ENCODE measurements at places on chromosomes 12 and 14. TPM values are rescaled to one million over a fixed set of nuclear protein-coding genes. Genes with fewer than 3 reads are reported as not detected.

DNA sequence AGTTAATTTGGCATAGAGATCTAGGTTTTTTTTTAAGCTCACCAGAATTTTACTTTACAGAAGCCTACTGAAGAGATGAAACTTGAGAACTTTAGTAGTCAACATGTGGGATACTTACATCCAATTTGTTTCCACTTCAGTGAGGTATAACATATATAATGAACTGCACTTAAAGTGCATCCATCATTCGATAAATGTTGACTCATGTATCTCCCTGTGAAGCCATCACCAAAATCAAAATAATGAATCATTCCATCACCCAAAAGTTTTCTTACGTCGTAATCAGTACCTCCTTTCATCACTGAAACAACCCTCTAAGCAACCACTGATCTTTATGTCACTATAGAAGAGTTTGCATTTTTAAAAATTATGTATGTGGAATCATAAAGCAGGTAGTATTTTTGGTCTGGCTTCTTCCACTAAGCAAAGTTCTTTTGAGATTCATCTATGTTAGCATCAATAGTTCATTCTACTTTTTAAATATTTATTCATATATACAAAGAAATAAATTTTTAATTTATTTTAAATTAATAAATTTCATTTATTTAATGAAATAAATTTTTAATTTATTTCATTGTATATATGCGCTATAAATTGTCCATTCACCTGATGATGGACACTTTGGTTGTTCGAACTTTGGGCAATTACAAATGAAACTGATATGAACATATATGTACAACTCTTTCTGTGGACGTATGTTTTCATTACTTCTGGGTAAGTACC lies 2.0 kb upstream of the CPNE8 start:
- no peak for DNase-seq

- no peak for DNase-seq
These were observed 25.7 kb upstream of the LRP1-AS start for GRCh38 chr12:57173089-57173488.

DNA sequence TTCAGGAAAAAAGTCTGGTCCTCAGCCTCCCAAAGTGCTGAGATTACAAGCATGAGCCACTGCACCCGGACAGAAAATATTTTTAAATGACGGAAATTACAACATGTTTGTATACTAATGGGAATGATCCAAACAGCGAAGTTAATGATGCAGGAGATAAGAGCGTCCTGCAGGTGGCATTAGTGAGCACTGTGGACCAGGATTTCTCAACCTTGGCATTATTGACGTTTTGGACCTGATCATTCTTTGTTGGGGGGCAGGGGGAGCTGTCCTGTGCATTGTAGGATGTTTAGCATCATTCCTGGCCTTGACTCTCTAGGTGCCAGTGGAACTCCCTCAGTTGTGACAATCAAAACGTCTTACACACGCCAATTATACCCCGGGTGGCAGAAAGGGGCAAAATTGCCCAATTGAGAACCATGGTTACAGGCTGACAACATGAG lies 34.1 kb downstream of the SCFD1 start:
- peak; percentile 52 for DNase-seq

GRCh38 chr12:117523971-117524370 lies 162.5 kb upstream of the NOS1 start:
- DNase-seq, result no peak

DNA sequence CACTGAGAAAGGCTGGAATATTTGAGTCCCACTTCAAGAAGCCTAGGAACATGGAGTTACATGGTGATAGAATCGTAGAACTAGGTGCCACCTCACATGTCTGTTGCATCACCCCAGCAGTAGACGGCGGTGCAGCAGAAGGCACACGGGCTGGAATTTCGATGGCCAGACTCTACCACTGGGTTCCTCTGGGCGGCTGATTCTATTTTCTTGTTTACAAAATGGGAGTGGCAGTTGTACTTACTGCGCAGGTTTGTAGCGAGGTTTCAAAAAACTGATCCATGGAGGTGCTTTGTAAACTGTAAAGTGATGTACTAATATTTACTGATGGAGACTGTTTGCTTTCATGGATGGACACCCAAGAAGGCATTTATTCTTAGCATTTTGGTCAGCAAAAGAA lies 45.7 kb downstream of the WDR20 start:
- DNase-seq, result no peak

Gene CLEC7A
- not detected for total RNA-seq

Gene REP15
- 2.0 TPM for total RNA-seq

Gene PRB4
- total RNA-seq, result not detected
